Mucosa of gallbladder (tissue), 1 donor: ENCODE measurements at places on chromosomes 1 and 21.

DNA sequence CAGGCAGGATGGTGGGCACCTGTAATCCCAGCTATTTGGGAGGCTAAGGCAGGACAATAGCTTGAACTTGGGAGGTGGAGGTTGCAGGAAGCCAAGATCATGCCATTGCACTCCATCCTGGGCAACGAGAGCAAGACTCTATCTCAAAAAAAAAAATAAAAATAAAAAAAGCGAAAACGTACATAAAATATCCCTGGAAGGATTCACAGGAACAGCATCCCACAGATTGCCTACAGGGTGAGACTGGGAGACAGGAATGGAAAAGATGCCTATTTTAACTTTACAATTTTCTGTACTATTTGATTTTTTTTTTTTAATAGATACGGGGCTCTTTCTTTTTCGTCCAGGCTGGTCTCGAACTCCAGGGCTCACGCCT, 604 bp upstream of the NBPF3 start:
- no peak for DNase-seq

- DNase-seq = peak; percentile 16
These were observed 143.7 kb upstream of the RUNX3 start for GRCh38 chr1:25073640-25074270.

- no peak for DNase-seq
These were observed 44.3 kb downstream of the ARHGAP29 start for GRCh38 chr1:94193128-94193527.

DNA sequence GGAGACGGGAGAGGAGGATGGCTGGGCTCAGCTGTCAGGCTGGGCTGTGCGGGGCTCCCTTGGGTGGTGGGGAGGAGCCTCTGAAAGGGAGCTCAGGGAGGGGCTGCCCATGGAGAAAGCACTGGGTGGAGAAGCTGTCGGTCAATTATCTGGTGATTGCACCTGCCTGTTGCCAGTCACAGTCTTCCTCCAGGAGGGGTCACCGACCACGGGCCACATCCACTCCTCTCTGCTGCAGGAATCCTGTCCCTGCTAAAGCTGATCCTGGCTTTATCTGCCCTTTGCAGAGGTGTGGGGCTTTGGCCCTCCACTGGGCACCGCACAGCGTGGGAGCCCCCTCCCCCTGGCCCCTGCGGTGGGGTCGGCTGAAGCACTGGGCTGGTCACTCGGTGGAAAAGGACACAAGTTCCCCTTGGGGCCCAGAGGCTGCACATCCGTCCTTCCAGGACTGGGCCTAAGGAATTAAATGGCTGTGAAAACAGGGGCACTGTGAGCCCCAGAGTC, 21.8 kb upstream of the COL18A1 start:
- DNase-seq = no peak

DNA sequence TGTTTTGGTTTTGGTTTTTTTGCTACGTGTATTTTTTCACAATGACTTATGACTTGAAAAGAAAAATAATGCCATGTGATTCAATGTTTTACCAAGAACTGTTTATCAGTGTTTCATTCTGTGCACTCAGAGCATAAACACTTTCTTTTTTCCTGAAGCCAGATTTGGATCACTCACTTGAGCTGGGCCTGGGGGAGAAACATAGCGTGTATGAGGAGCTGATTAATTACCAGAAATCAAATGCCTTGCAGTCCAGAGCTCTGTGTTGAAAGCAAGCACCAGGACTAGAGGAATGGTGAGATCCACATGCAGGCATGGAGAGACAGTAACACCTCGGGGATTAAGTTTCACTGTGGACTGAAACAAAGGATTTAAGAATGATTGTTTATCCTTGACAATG, 642.1 kb upstream of the ADGRL2 start:
- DNase-seq = no peak

GRCh38 chr1:39158327-39159086, 46.0 kb upstream of the MACF1 start:
- peak; percentile 92 for DNase-seq

DNA sequence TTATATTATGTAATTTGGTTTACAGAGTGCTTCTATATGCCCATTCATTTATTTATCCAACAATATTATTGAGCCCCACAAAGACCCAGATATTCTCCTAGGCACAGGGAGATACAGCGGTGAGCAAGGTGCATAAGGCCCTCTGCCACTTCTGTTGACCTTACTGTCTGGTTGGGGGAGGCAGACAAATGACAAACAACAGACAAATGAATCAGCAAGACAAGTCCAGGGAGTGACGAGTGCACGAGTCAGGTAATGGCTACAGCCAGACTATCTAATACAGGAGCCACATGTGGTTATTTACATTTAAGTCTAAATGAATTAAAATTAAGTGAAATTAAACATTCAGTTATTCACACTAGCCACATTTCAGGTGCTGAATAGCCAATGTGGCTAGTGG, 22.0 kb upstream of the BCAR3 start:
- no peak for DNase-seq

DNA sequence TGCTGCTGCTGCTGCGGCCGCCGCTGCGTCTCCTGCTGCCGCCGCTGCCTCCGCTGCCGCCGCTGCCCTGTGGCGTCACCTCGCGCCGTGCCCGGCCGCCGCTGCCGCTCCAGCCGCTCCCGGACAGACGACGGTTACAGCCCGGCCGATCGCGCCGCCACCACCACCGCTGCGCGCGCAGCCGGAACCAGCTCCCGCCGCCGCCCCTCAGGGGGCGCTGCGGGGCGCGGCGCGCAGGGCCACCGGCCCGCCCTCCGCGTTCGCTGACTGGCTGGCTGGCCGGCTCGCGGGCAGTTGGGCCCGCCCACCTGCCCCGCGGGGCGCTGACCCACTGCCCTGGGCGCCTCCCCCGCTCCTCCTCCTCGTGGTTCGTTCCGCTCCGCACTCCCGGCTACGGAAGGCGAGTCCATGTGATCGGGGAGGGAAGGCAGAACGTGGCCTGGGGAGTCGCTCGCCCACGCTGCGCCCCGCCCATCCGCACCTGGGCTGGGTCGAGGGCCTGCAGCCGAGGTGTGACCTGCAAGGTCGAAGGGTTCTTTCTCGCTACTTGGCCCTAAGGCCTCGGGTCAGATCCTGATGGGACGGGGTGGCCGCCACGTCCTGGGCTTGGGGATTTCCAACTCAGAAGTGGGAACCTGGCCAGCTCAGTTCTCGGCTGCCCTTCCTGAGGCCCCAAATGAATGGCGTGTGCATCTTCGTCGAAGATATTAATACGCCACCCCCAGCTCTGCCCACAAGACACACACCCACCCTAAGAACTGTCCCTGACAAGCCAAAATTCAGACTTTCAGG, at the start of gene PTP4A2:
PTP4A2 (minus strand) TSS at position 185 of the 792 bp plus-strand sequence. CDS start 19,303 bp downstream, outside the sequence.
- DNase-seq = peak; percentile 92

DNA sequence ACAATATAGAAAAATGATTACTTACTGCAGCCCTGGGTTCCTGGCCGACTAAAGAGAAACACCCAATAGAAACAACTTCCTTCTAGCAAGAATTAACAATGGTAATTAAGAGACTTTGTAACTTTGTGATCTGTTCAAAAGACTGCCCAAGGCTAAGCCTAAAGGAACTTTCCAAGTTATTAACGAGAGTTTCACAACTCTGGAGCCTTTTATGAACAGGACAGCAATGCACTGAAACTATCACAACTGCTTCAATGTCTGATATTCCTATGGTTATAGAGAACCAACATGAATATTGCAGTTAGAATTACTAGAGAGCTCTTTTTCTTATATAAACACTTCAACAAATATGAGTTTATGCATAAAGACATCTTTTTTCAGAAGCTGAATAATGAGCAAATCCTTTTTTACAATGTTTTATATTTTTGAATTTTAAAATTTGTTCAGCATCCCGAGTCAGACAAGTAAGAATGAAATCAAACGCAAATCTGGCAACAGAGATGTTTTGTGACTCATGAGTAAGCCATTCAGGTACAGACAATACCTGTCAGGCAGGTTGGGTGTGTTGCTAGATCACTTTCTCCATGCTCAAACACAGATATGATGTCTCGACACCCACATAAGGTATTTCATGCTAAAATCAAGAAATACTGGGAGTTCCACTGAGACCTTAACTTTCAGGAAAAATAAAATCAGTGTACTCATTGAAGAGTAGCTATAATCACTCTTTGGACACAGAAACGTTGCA, 22.2 kb upstream of the KCNJ15 start:
- peak; percentile 83 for DNase-seq

- DNase-seq = no peak
These were observed 34.6 kb downstream of the NRDC start for GRCh38 chr1:51843948-51844347.

GRCh38 chr1:157197906-157198435, 59.8 kb upstream of the ETV3 start:
- DNase-seq = no peak

DNA sequence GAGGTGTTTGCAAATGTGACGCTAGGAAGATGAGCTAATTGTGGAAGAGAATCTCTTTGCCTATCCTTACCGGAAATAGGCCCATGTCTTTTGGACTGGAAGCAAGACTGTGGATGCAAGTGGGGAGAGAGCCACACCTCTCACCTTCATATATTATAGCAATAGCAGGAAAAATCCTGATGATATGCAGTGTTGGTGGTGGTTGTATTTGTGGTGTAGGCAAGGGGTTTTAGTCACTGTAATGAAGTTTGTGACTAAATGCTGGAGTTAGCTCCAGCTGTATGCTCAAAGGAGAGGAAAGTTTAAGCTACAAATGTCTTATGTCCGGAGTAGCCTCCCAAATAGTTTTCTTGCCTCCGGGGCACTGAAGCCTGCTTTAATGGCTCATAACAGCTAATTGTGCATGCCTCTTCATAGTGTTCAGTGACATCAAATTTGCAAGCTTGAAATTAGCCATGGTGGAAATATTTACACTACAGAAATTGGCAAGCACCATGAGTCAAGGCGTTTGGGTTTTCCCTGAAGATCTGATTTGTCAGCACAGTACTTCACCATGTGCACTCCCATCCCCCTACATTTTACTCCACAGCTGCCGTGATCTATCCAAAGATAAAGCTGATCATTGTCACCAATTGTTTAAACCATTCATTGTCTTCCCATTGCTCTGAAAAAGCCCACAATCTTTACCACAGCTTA, 102.6 kb upstream of the ZNF644 start:
- DNase-seq = no peak

GRCh38 chr1:116326486-116326885, 46.6 kb upstream of the ATP1A1 start:
- DNase-seq = no peak

GRCh38 chr21:43921571-43921978, 56.6 kb downstream of the AGPAT3 start:
- DNase-seq = no peak

GRCh38 chr1:214583824-214584554, 19.0 kb upstream of the CENPF start:
- no peak for DNase-seq

- DNase-seq = no peak
These were observed 54.7 kb downstream of the MAP3K7CL start for GRCh38 chr21:29185172-29185571.

GRCh38 chr21:25857308-25858074, 122.7 kb downstream of the GABPA start:
- no peak for DNase-seq

DNA sequence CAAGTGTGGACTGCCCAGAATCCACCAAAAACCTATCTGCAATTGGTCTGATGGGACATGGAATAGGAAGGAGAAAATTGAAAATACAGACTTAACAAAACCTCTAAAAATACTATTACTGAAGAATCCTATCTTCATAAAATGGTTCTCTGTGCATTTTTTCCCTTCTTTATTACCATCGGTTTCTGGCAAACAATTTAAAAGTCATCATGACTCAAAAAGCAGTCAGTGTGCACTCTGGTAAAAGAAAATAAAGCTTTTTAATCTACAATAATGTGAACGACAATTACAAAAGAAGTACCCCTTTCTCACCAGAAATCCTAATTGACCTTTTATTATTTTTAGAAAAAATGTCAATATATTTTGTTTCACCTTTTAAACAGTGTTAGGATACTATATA, 186.3 kb downstream of the TPR start:
- no peak for DNase-seq
